ENCODE measurements at places on chromosomes 3 and 15. TPM values are rescaled to one million over a fixed set of nuclear protein-coding genes. Genes with fewer than 3 reads are reported as not detected.

Gene PLSCR2
- not detected for polyA plus RNA-seq

- H3K36me3 ChIP-seq, result no peaks in the 10 kb centered on the region
- H3K4me3 ChIP-seq, result no peak overlapping the region
- DNase-seq, result no peak
- H3K4me1 ChIP-seq, result no peaks in the 10 kb centered on the region
- H3K27ac ChIP-seq, result no peak overlapping the region
- H3K27me3 ChIP-seq, result no peaks in the 10 kb centered on the region
These were observed 47.5 kb upstream of the SLC9A9 start for GRCh38 chr3:143895805-143896204.

Gene WDR93
- polyA plus RNA-seq, result not detected

Gene LCTL
- not detected for polyA plus RNA-seq

DNA sequence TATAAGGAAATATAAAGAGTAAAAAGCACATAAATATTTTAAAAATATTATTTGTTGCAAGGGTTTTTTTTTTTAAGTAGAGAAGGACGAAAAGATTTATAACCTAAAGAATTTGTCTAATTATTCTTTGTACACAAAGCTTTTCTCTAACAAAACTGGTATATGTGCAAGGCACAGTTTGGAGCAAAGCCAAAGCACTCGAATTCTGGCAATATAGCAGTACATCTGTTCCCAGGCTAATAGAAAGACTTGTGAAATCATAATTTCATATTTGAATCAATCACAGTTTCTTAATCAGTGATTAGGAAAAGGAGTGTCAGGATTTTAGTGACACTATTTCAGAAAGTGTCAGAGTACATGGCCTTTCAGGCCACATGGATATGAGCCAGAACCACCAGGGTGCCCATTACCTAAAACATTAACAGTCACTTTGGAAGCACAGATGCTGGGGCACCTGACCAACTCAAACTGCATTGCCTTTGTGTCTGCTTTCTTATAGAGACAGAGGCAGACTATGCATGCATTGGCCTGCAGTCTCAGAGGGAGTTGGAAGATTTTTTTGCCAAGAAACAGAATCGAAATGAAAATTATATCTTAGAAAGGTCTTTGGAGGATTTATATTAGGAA, 651.8 kb upstream of the SGO1 start:
- H3K4me1 ChIP-seq, result no peaks in the 10 kb centered on the region
- no peak for DNase-seq
- no peaks in the 10 kb centered on the region for H3K27me3 ChIP-seq
- no peak overlapping the region for H3K27ac ChIP-seq

DNA sequence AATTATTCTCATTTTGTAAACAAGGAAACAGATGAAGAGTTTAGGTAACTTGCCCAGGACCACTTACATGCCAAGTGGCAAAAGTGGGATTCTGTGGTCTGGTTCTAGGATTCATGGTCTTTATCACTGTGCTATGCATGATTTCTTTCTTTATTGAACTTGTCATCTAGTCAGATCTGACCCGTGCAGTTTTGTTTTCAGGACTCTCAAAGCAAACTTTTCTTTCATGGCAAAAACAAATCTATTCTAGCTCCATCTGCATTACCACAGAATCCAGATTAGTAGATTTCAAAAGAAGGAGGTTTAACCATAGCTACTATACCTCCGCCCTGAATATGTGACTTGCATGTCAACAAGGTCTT, 404.4 kb downstream of the PTPRG start:
- H3K4me1 ChIP-seq, result no peaks in the 10 kb centered on the region
- DNase-seq, result no peak
- H3K4me3 ChIP-seq, result no peak overlapping the region
- H3K36me3 ChIP-seq, result no peaks in the 10 kb centered on the region
- no peak overlapping the region for H3K27ac ChIP-seq
